ENCODE measurements at places on chromosomes 12 and 14.

DNA sequence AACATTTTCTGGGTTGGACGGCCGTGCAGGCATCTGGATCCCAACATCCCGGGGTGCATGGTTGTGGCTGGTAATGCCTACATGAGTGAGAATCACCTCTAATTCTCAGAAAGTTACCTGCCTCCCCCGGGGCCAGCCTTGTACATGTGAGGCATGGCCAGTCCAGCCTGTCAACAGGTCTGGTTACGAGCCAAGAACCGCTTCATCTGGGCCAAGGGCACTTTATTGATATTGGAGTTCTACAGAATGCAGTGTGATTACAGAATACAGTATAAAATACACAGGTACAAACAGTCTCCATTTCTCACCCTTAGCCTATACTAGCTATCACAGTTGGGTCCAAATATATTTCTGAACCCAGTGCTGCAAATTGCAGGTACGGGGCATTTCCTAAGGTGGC, 84.9 kb upstream of the EVL start:
- no peak overlapping the region for H3K4me3 ChIP-seq
- H3K4me1 ChIP-seq, result peaks cover 29% of the 10 kb centered on the region
- peaks cover 17% of the 10 kb centered on the region for H3K36me3 ChIP-seq
- no peak overlapping the region for H3K27ac ChIP-seq

DNA sequence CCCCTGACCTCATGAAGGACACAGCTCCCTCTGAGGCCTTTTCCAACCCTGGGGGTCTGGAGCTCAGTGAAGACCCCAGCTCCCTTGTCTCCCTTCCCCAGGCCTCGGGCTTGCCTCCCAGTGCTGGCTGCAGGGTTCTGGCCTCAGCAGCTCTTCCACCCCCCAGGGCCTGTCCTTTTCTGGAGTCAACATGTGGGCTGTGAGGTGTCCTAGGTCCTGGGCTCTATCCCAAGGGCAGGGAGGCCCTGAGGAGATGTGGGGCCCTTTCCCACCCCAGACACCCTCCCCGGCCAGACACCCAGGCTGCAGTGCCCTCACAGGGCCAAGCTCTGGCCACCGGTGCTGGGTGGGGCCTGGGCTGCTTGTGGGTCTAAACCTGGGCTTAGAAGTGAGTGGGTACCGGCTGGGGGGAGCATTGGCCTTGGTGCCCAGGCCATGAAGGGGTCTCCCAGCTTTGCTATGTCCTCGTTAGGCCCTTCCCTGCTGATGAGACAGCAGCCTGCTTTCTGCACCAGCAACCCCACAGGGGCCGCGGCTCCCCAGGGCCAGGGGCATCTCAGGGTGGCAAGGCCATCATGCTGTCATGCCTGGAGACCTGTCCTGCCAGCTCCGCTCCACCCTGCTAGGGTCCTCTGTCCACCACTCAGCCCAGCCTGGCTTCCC, 2.7 kb upstream of the CRIP2 start:
- H3K4me1 ChIP-seq, result no peaks in the 10 kb centered on the region
- H3K27me3 ChIP-seq, result peaks cover 3% of the 10 kb centered on the region
- no peaks in the 10 kb centered on the region for H3K36me3 ChIP-seq
- H3K4me3 ChIP-seq, result no peak overlapping the region

- no peak overlapping the region for H3K4me3 ChIP-seq
- H3K27me3 ChIP-seq, result no peaks in the 10 kb centered on the region
- no peaks in the 10 kb centered on the region for H3K4me1 ChIP-seq
Observed at GRCh38 chr12:84856156-84856900, 56.3 kb downstream of the SLC6A15 start.

DNA sequence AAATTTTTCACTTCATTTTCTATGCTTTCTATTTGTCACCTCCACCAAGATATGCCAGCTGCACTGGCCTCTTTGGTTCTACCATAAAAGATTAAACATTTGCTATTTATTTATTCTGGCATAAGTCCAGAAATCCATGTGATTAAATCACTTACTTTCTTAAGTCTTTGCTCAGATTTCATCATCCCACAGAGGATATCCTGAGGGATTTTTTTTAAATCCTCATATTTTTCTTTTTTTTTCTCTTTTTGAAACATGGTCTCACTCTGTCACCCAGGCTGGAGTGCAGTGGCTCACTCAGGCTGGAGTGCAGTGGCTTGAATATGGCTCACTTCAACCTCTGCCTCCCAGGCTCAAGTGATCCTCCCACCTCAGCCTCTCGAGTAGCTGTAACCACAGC, 645.4 kb upstream of the ATXN7L3B start:
- no peaks in the 10 kb centered on the region for H3K27me3 ChIP-seq
- no peaks in the 10 kb centered on the region for H3K36me3 ChIP-seq
- DNase-seq, result no peak
- H3K4me1 ChIP-seq, result no peaks in the 10 kb centered on the region
- H3K4me3 ChIP-seq, result no peak overlapping the region

- peaks cover 26% of the 10 kb centered on the region for H3K4me1 ChIP-seq
- no peak for DNase-seq
- H3K27me3 ChIP-seq, result no peaks in the 10 kb centered on the region
Observed at GRCh38 chr12:106308121-106308520, 5.6 kb downstream of the TCP11L2 start.

GRCh38 chr12:23628806-23629205, 320.7 kb downstream of the SOX5 start:
- H3K27me3 ChIP-seq, result peaks cover 5% of the 10 kb centered on the region
- H3K27ac ChIP-seq, result no peak overlapping the region
- no peak overlapping the region for H3K4me3 ChIP-seq
- peaks cover 10% of the 10 kb centered on the region for H3K36me3 ChIP-seq
- no peak for DNase-seq
- no peaks in the 10 kb centered on the region for H3K4me1 ChIP-seq

GRCh38 chr14:39861229-39861600, 429.0 kb upstream of the FBXO33 start:
- DNase-seq, result no peak
- H3K4me3 ChIP-seq, result no peak overlapping the region
- no peaks in the 10 kb centered on the region for H3K27me3 ChIP-seq

GRCh38 chr12:92955997-92956663, 27.0 kb upstream of the EEA1 start:
- peaks cover 4% of the 10 kb centered on the region for H3K36me3 ChIP-seq
- H3K27ac ChIP-seq, result no peak overlapping the region
- no peak overlapping the region for H3K4me3 ChIP-seq
- H3K4me1 ChIP-seq, result peaks cover 5% of the 10 kb centered on the region
- no peak for DNase-seq
- H3K27me3 ChIP-seq, result no peaks in the 10 kb centered on the region

GRCh38 chr14:76428611-76429010, 52.7 kb downstream of the ESRRB start:
- peaks cover 3% of the 10 kb centered on the region for H3K27me3 ChIP-seq
- H3K4me1 ChIP-seq, result peaks cover 13% of the 10 kb centered on the region
- DNase-seq, result no peak
- no peak overlapping the region for H3K4me3 ChIP-seq

All from type B pancreatic cell (in vitro differentiated cells).